ENCODE measurements at places on chromosomes 3 and 15. TPM values are rescaled to one million over a fixed set of nuclear protein-coding genes. Genes with fewer than 3 reads are reported as not detected.

LTF gene
- not detected for total RNA-seq

POLQ gene
- 6.4 TPM for total RNA-seq

ALG1L2 gene
- 0.86 TPM for total RNA-seq

UROC1 gene
- under 0.01 TPM for total RNA-seq

HRG gene
- total RNA-seq = not detected

HIGD2B gene
- 0.32 TPM for total RNA-seq

CKMT1A gene
- not detected for total RNA-seq

HACD2 gene
- total RNA-seq = 19.3 TPM

DUOX2 gene
- not detected for total RNA-seq

GOLGA6L9 gene
- total RNA-seq = 1.3 TPM

BOC gene
- total RNA-seq = 10.6 TPM

SLC2A2 gene
- under 0.01 TPM for total RNA-seq

ZNF80 gene
- total RNA-seq = not detected

DNA sequence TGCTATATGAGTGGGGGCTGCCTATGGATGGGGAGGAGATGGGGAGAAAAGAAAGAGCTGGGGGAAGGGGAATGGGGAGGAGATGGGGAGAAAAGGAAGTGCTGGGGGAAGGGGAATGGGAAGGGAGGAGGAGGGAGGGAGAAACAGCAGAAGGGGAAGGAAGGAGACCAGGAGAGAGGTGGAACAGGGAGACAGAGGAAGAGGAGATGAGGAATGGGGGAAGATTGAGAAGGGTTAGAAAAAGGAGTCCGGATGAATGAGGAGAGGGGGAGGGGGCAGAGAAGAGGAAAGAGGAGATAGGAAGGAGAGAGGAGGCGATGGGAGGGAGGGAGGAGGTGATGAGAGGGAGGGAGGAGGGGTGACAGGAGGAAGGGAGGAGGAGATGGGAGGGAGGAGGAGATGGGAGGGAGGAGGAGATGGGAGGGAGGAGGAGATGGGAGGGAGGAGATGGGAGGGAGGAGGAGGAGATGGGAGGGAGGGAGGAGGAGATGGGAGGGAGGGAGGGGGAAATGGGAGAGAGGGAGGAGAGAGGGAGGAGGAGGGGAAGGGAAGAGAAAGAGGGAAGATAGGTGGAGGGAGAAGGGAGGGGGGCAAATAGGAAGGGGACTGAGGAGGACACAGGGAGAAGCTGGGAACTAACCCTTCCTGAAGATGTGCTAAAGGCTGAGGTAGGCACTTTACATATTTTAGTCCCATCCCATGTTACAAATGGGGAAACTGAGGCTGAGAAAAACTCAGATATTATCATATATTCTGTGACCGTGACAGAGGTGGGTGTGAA lies 6.6 kb upstream of the BCL2L10 start:
- DNase-seq = no peak

- peak; percentile 64 for DNase-seq
These were observed 812.9 kb upstream of the CFAP20DC start for GRCh38 chr3:59862686-59863085.

GRCh38 chr3:187795207-187795960 lies 50.1 kb upstream of the BCL6 start:
- DNase-seq = no peak

DNA sequence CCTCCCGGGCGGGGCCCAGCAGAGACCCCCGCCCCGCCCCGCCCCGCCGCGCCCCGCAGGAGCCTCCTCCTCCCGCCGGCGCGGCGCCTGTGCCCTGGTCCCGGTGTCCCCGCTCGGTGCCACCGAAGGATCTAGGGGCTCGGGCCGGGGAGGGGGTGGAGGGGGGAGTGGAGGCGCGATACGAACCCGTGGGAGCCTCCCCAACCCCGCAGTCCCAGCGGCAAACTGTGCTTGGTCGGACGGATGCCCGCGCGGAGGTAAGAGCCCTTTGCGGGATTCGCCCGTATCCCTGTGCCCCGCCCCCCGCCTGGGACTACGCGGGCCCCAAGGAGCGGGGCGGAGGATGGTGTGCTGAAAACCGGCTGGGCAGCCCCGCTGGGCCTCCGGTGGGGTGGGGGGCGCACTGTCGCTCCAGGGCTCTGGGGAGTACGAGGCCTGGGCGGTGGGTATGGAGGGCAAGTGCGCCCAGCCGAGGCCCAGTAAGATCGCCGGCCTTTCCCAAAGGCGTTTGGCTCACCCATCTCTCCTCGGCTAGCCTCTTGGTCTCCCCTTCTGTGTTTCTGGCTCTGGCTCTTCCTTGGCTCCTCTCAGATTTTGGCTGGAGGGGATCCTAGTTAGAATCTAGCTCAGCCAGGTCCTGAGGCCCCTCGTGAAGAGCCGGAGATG lies 65.6 kb upstream of the POLG start:
- DNase-seq = no peak

DNA sequence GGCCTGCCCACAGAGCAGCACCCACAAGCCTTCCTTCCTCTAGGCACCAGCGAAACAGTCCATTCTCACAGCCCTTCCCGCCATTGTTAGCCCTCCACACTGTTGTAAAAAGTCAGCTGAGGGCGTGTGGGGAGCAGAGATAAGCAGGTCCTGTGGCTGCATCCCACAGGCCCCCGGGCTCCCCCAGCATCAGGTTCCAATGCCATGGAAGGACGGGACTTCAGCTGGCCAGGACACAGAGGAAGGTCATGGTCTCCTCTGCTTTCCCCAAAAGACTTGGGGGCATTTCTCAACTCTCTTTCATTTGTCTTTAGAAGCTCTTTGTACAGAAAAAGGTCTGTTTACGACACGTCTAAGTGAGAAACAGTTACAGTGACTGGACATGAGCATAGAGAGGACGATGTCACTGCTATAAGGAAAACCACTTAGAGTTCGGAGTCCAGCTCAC lies 85.2 kb upstream of the HERC1 start:
- DNase-seq = no peak

GRCh38 chr3:183324083-183324482 lies 71.0 kb downstream of the B3GNT5 start:
- DNase-seq = no peak

- peak; percentile 26 for DNase-seq
These were observed 87.0 kb downstream of the PLSCR2 start for GRCh38 chr3:146382386-146382785.

GRCh38 chr3:169137943-169138342 lies 525.6 kb downstream of the MECOM start:
- DNase-seq = no peak

- DNase-seq = peak; percentile 70
These were observed 36.6 kb downstream of the UACA start for GRCh38 chr15:70726753-70727152.

DNA sequence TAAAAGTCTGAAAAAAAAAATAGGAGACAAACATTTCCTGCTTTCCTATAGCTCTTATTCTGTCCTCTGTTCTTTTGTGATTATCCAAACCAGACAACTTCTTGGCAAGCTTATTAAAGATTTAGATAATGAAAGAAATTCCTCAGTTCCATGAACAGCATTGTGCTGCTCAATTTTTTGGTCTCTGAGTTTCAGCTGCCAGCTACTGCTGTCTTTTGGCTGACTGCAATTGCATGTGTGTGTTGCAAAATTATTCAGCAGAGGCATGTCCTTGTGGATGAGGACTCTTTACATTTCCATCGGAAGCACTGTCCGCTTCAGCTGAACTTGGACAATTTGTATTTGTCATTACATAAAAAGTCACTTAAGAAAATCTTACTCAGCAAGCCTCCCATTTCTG lies 397.3 kb upstream of the RASGRP1 start:
- DNase-seq = peak; percentile 1

- DNase-seq = no peak
These were observed 19.6 kb downstream of the DCLK3 start for GRCh38 chr3:36744763-36745162.

DNA sequence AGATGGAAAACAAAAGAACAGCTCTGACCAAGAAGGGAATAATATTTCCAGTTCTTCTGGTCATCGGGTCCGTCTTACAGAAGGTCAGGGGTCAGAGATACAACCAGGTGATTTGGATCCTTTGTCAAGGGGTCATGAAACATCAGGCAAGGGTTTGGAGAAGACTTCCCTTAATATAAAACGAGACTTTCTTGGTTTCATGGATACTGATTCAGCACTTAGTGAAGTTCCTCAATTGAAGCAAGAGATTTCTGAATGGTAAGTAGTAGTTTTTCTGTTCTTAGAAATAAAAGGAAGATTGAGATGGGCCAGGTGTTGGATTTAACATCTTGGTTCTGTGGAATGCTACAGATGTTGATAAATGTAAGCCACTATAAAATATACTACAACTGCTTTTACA lies 9.5 kb downstream of the MGA start:
- no peak for DNase-seq

GRCh38 chr15:61651267-61651666 lies 409.0 kb downstream of the VPS13C start:
- DNase-seq = no peak

DNA sequence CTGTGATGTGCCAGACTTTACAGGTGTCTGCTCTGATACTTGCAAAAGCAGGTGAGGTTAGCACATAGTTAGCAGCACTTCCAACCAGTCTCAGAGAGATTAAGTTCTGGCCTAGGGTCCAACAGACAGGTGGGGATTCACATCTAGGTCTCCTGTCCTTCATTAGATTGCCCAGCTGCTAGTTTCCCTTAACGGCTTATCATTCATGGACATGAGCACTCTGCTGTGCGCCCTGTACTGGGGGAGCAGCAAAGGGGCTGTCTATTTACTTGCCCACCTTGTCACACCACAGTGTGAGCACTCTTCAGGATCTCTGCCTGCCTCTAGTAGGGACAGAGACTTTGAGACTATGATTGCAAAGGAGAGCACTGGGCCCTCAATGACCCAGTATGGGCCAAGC lies 8.7 kb downstream of the SPSB4 start:
- no peak for DNase-seq

GRCh38 chr15:47349179-47349578 lies 368.1 kb upstream of the SEMA6D start:
- no peak for DNase-seq

- DNase-seq = no peak
These were observed 6.6 kb downstream of the CLSTN2 start for GRCh38 chr3:139941580-139941979.

DNA sequence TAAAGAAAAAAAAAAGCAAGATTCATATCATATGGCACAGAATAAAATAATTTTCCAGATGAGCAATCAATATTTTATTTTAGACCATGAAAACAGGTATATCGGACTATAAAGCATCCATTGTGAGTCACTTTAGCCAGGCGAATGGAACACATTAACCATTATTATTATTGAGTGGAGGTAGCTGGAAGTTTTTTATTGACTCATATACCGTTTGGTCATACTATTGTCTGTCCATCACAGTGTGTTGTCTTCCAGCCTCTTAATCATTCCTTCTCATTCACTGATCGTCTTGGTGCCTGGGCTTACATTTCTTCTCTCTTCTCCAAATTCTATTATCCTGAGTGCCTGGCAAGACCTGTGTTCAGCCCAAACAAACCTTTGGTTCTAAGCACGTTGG lies 634.8 kb downstream of the MECOM start:
- no peak for DNase-seq

- DNase-seq = no peak
These were observed 30.5 kb downstream of the CCDC32 start for GRCh38 chr15:40534371-40534770.

DNA sequence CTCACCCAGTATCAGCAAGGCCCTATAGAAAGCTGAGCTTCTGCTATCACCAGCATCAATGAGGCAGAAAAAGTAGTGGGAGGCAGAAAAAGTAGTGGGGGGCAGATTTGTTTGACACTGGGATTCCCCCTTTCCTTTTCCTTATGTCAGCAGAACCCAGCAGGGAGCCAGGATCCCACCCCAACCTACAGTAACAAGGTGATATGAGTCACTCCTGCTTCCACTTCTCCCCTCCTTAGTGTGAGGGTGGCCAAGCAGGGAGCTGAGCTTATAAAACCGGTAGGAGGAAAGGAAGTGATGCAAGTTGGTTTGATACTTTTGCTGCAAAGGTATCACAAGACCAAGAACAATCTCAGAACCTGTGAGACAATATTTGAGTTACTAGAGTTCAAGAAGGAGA lies 128.7 kb downstream of the SCAPER start:
- no peak for DNase-seq

DNA sequence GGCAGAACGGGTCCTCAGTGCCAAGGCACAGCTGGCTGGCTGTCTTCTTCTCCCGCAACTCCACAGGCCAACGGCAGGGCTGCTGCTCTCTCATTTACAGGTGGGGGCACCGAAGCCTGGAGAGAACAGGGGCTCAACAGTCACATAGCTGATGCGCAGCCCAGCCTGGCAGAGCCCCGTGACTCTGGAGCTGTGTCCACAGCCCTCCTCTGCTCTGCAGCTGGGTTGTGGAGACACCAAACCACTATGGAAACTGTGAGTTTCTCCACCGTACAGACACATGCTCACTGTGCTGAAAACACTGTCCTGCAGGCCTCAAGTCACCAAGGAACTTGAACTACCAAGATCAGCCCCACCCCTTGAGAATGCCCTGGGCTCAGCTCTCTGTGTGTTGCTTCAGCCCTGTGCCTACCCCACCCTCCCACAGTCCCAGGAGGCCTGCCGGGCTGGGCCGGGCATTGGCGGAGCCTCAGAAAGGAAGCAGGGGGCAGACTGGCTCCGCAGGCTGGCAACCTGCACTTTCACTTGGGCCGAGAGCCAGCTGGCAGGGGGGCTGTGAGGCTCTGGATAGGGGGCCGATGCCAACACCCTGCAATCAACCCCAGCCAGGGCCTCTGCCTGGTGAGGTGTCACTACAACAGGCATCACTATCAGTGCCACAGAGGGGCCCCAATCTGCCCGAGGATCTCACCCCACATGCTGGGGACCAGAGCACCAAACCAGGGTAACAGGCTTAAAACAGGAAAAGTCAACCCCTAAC lies 113.7 kb upstream of the RPL32 start:
- DNase-seq = peak; percentile 25

- no peak for DNase-seq
These were observed 822 bp downstream of the ST8SIA2 start for GRCh38 chr15:92394309-92395097.

DNA sequence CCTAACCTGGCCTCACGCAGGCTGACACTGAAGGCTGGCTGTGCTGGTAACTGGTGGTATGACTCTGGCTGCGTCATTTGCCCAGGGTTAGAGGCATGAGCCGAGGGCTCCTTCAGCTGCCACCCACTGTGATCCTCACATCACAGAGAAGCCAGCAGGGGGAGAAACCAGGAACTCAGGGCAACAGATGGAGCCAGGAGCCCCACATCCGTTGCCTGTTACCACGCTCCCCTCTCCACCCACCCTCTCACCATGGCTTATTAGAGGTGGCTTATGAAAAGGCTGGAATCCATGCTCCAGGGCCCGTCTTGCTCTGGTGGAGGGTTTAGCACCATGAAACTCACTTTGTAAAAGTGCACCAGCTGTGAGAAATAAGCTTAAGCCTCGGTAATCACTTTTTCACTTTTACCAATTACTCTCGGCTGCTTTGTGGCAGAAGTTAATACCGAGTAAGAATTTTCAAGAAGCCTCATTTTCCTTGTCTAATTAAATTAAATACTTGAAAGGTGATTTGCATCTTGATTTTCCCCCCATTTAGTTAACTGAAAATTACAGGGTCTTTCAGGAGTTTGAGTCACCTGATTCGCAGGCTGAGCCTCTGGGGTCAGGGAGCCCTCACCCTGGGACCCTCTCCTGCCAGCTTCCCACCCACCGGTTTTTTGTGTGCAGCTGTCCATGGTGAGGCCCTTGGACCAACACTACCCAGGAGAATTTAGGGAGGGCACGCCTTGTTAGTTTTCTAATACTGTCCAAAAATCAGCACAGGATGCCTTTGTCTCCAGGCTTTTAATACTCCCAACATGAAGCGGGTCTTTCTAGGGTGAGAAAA lies 60.9 kb downstream of the ASB7 start:
- DNase-seq = peak; percentile 20

All from fibroblast of villous mesenchyme (primary cell).